NCI-H1105 (cell line): ENCODE measurements at places on chromosomes 6 and 20.

DNA sequence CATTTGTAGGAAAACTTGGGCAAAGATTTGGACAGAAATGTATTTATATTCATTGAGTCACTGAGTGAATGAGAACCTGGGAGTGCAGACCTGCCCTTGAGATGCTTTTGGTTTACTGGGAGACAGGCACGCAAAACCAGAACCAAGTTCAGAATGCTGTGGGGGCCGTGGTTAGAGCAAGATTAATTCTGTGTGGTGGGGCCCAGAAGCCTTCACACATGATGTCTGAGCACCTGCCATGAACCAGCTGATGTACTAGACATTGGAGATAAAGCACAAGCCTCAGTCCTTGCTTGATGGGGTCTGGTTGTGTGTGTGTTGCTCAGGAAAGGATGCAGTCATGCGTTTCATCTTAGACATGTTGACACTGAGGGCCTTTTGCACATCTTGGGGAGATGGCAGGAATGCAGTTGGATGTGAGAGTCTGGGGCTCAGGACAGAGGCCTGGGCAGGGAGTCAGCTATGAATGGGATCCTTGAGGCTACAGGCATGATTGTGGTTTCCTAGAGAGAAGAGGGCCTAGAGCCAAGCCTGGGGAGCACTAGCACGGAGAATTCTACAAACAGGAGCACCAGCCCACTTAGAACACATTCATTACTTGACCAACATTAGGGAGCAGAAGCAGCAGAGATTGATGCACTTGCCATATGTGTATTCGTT lies 114.3 kb upstream of the TMEM181 start:
- no peak for DNase-seq

DNA sequence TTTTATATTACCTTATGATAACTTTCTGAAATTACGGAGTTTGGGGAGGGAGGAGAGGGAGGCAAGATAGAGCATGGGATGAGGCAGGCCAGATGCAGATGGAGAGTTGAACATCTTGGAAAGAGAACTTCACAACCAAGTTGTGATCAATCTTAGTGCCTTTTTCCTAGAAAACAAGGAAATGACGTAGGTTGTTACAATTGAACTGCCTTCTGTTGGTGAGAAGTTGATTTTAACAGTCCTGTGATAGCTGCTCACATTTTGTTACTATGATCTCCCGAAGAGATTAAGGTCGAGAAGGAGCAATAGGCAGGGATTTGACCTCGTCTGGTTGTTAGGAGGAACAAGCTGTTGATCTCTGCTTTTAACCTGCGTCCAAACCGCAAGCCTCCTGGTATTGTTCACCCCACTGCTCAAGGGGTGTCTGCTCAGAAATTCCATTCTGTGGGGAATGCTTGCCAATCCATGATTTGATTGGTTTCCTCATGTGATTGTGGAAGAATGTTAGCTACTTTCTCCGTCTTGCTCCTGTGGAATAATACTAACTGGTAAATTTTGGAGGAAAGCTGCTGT lies 35.1 kb downstream of the TIAM2 start:
- no peak for DNase-seq

- no peak for DNase-seq
Measured at GRCh38 chr6:162441991-162442390, 285.6 kb downstream of the PRKN start.

DNA sequence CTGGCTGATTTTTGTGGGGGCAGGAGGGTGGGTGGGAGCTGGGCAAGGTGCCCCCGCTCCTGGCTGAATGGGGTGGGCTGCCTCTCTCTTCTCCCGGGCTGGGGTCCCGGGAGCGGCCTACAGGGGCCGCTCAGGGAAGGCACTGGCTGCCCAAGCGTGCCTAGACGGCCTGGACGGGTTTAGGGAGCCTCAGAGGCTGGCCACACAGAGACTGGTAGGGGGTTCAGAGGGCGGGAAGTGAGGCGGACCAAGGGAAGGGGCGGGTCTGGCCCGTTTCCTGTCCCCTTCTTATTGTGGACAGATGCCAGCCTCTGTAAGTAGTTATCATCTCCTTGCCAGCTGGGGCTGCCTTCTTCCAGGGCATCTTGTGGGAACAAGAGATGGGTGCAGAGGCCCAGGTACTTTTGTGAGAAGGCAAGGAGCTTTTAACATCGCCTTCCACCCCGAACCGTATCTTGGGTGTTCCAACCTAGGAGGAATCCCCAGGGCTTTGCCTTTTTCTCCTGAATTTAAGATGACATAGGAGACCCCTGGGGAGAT lies 437 bp downstream of the CD40 start:
- no peak for DNase-seq

- DNase-seq = no peak
Measured at GRCh38 chr20:4135385-4136077, 120.2 kb upstream of the RNF24 start.

DNA sequence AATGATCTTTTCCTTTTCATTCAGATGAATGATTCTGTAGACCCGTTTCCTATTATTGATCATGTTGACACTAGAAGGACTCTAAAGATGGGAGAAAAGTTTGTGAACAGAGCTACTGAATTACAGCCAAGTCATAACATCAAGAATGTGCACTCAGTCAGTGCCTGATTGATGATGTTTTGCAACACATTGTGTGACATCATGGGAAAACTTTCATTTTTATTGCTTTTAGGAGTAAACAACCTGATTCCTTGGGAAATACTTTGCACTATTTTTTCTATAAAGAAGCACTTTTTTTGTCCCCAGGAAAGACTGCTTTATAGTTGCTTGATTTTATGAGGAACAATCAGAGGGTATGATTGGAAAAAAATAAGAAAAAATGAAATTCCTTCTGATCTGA lies 383.8 kb upstream of the JAG1 start:
- no peak for DNase-seq

- no peak for DNase-seq
Measured at GRCh38 chr20:33915726-33916331, 77.9 kb upstream of the RALY start.

- DNase-seq = no peak
Measured at GRCh38 chr6:167795321-167795811, 31.3 kb upstream of the AFDN start.

DNA sequence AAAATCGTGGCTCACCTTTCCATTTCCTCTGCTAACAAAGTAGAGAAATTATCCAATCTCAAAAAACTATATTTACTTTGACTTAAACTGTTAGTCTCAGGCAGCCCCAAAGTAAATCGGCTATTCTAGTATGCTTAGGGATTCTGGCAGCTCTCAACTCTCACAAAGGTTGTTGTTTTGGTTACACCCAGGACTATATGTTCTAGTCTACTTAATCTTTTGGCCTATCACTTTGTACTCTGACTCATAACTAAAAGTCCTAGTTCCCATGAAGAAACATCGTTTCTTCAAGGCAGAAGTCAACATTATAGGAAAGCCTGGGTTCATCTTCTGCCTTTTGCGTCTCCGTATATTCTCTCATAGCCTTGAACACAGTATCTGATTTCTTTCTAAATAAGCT lies 42.3 kb downstream of the MYLK4 start:
- no peak for DNase-seq

DNA sequence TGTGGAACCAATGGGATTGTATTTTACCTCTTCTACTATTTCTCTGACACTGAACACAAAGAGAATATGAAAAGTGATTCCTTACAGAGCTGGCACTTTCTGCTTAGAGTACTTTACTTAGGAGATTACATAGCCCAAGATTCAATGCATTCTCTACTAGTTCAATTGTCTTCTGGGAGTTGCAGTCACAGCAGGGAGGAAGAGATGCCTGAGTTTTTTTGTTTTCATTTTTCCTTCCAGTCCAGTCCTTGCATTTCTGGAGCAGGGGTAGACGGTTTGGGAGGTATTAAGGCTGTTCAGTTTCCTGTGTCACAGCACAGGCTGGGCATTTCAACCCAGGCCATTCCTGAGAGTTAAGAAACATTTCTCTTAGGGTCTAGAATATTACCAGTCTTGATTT lies 42.0 kb upstream of the SLC2A12 start:
- DNase-seq = no peak

- DNase-seq = no peak
Measured at GRCh38 chr6:137700751-137701477, 166.1 kb upstream of the TNFAIP3 start.

GRCh38 chr6:151721671-151722070 lies 85.8 kb upstream of the ESR1 start:
- DNase-seq = no peak

GRCh38 chr6:19470333-19470732 lies 366.8 kb upstream of the ID4 start:
- no peak for DNase-seq

- no peak for DNase-seq
Measured at GRCh38 chr6:125001684-125002405, 39.6 kb downstream of the RNF217 start.

- no peak for DNase-seq
Measured at GRCh38 chr6:85670573-85670972, 27.9 kb upstream of the SYNCRIP start.

DNA sequence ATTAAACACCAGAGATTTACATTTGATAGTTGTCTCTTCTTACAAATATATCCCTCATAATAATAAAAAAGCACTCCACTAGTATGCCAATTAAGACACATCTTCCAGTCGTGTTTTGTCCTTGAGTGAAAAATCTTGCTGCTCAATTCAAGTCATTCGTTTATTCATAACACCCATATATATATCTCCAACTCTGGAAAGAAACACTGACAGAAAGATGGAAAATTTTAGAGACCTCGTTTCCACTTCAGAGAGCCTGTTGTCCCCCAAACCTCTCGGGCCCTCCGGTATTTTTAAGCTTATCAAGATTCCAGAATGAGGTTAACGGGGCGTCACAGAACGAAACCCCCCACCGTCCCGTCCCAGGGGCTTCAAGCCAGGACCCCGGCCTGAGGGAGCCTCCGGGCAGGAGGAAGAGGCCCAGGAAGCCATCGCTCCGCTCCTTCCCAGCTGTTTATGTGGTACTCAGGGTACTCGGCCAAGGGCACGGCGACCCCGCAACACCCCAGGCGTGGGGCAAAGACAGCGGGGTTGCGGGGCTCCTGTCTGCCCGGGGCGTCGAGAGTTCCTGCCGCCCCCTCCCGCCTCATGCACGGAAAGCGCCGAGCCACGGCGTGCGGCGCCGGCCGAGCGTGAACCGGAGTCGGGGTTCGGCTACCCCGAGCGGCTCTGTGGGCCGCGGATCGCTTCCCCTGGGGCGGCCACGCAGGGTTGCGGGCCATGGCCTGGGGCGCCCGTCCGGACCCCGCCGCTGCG lies 623 bp upstream of the SNX9 start:
- no peak for DNase-seq

DNA sequence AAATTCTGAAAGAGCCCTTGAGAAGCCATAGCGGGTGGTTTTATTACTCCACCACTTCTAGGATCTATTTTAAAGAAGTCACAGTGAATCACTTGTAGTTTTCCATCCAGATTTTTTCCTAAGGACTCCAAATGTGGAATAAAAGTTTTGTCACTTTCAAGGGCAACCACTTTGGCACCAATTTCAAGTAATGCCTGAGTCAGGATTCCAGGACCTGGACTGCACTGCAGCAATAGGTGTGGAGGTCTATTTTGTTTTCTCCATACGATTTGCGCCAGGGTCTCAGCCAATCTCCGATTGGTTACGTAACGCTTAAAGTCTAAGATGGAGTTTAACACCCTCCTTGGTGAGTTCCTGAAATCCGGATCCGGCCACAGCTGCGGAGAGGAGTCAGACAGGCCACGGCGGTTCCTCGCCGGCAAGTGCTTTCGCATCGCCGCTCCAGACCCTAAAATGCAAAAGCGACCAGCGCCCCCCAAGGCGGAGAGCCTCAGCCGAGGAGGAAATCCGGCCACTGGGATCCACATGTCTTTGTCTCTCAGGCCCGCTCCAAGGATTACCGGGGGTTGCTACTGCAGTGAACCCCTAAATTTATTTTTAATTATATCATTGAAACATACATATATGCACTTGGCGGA lies 18.6 kb upstream of the PPP1R3G start:
- no peak for DNase-seq

DNA sequence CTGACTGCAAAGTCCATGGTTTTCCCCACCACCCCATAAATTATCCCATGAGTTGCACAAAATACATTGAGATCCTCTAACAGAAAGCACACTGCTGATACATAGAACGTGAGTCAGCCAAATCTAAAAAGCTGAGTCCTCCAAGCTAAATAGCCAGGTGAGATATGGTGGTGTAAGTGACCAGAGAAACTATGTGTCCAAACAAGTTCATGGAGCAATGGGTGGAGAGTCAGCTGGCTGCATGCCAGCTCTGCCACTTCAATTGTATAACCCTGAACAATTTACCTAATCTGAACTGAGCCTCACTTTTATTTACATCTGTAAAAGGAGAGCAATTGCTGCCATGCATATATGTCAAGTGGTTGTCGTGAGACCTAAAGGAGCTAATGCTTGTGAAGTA lies 9.7 kb downstream of the SNAP25 start:
- peak; percentile 73 for DNase-seq

GRCh38 chr6:106797186-106797585 lies 167.8 kb downstream of the QRSL1 start:
- no peak for DNase-seq

DNA sequence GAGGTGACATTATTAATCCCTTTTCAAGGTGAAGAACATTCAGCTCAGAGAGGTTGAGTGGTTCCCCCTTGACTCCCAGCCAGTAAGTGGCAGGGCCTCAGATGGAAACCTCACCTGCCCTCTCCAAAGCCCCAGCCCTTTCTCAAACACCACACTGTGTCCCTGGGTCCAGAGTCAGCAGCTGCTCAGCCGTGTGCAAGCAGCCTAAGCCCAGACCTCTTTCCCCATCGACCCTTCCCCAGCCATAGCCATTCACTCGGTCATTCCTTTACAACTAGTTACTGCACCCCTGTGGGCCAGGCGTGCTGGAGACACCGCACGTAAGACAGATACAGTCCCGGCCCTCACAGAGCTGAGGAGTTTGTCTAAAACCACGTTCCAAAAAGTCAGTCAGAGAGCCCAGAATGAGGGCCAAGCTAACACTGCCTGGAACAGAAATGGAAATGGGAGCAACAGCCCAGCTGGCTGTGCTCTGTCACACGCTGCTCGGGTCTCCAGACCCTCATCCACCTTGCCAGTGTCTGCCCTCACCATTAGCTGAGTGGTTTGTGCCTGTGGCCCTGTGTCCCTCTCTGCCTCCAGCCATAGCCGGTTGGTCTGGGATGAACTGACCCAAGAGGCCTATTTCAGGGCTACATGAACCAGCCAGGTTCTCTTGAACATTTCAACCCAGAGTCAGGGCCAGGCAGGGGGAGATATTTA lies 29.6 kb downstream of the ZC3H12D start:
- DNase-seq = no peak

DNA sequence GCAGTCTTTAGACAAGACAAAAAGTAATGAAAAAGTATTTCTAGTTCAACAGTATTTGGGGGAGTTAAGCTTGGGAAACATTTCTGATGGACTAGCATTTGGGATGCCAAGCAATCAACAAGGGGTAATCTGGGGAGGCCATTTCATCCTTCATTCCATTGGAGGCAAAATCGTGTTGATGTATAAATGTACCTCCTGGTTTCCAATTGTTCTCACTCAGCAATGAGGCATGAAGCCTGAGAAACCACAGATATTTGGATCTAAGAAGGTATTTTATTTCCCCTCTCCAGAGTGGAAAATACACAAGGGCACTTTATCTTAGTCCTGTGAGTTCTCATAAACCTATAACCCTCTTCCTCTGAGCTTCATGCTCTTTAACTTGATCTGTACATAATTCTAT lies 68.2 kb downstream of the TBX18 start:
- no peak for DNase-seq
